ENCODE measurements at places on chromosomes 2 and 18.

DNA sequence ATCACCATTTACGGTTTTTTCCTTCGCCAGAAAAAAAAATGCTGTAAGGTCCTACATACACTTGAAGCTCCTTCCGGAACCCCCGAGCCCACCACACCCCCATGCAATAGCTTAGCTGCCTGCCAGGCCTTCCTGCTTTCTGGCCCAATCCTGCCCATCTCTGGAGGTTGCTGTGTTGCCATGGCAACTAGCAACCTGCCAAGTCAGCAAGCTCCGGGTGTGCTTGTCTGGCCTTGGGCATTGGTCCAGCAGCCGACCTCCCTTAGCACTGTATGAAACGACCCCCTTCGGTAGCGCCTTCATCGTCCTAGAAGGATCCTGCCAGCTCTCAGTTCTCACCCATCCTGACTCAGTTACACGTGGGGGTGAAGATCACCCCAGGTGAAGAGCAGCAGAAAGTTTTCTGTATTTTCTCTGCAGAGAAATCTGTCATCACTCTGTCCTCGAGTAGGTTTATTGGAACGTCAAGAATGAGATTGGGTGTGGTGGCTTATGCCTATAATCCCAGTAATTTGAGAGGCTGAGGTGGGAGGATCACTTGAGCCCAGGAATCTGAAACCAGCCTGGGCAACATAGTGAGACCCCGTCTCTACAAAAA lies 47.4 kb upstream of the MTCL1 start:
- DNase-seq, result no peak

GRCh38 chr18:10402871-10403559 lies 51.4 kb upstream of the APCDD1 start:
- DNase-seq, result no peak

- no peak for DNase-seq
Observed at GRCh38 chr2:96218508-96219131, 10.0 kb upstream of the STARD7 start.

DNA sequence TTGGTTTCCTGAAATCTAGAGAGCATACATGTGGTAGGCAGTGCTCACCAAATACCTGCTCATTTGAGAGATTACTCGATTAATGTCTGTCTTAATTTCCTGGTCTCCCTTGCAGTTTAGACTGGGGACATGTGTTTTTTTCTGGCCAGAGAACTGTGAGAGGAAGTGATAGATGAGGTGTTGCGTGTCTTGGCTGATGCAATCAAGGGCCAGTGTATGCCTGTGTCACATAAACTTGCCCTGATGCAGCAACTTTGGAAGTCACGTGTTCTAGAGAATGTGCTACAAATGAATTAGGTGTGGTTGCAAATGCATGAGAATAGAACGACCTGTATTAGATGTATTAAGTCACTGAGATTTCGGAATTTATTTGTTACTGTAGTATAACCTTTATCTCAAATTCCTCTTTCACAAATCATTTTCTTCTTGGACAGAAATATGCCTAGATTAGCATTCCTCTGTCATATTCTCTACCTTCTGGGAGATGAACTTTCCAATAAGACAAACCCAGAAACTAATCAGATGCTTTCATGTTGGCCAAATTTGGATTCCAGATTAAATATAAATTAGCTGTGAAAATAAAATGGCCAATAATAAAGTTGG lies 9.9 kb upstream of the IL1A start:
- peak; percentile 60 for DNase-seq

GRCh38 chr18:4806331-4806730 lies 351.2 kb upstream of the DLGAP1 start:
- no peak for DNase-seq

GRCh38 chr2:217249121-217250012 lies 389.5 kb upstream of the TNP1 start:
- no peak for DNase-seq

GRCh38 chr2:26067186-26067974 lies 33.5 kb downstream of the RAB10 start:
- no peak for DNase-seq

DNA sequence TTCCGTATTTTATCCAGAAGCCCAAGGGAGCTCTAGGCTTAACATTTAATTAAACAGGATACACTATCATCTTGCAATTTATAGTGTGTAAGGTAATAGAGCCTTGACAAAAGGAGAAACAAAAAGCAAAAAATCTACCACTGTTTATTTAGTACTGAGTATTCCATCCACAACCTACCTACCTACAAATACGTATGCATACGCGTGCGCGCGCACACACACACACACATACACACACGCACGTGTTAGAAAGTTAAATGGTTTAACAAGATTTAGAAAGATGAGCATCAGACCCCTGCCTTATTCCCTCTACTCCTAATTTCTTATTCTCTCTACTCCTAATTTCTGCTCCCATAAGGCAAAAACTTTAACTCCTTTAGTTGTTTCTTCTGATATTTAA lies 14.6 kb upstream of the ACTR2 start:
- DNase-seq, result no peak

DNA sequence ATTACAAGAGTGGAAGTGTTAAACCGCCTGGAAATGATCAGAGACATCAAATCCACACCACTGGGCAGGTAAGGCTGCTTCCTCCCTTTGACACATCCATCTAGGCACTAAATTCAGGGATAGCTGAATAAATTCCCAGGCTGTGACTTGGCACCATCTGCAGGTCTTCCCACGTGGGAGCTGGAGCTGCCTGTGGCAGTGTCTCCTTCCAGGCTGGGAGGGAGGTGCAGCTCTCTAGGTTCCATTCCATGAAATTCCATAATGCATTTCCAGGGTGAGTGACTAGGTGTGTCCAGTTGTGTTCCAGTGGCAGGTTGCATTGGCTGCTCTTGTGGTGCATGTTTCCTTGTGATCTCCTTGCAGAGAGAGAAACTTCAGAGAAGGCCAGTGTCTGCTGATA lies 188.9 kb upstream of the CXCR4 start:
- DNase-seq, result no peak

- DNase-seq, result no peak
Observed at GRCh38 chr2:61771904-61772845, 81.7 kb downstream of the FAM161A start.

- DNase-seq, result no peak
Observed at GRCh38 chr2:191374366-191374765, 129.2 kb downstream of the MYO1B start.

- DNase-seq, result no peak
Observed at GRCh38 chr2:130836501-130837174, at the start of gene ARHGEF4. TSS of gene ARHGEF4 (plus strand) at chr2:130836914. CDS start at chr2:130836954, 40 bp downstream.

DNA sequence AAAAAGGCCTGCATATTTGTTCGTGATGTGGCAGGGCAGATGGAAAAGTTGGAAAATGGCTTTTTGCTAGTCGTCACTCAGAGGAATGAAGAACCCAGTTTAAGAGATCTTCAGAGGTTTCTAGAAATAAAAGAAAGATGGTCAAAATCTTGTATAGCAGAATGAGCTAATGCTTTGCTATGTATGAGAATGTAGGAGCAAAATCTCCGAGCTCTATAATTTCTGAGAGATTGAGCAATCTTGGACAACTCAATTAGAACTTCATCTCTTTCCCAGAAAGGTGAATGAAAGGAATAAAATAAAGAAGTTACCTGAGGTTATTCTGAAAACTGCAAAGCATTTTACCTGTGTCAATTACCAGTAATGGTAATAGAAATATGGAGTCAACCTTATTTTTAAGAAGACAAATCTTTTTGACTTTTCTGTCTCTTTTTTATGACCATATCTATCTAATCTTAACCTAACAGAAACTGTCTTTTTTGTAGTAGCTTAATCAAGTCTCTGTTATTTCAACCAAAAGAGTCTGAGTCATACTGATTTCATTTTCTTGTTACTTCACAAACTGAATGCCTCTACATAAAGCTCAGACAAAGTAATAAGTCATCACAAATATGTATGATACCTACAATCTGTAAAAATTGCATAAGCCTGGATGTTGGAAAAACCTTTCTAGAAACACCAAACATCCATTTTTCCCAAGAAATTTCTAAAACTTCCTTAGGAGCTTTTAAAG lies 32.5 kb downstream of the CCDC68 start:
- no peak for DNase-seq

- no peak for DNase-seq
Observed at GRCh38 chr2:105522645-105523044, 123.8 kb upstream of the FHL2 start.

- no peak for DNase-seq
Observed at GRCh38 chr18:48866028-48866733, 84.6 kb downstream of the SMAD7 start.

All from lower leg skin (tissue), 4 donors.